DMS153 (cell line): ENCODE measurements at places on chromosomes 3 and 15.

- DNase-seq, result no peak
Observed at GRCh38 chr15:25510146-25510545, 71.3 kb upstream of the UBE3A start.

DNA sequence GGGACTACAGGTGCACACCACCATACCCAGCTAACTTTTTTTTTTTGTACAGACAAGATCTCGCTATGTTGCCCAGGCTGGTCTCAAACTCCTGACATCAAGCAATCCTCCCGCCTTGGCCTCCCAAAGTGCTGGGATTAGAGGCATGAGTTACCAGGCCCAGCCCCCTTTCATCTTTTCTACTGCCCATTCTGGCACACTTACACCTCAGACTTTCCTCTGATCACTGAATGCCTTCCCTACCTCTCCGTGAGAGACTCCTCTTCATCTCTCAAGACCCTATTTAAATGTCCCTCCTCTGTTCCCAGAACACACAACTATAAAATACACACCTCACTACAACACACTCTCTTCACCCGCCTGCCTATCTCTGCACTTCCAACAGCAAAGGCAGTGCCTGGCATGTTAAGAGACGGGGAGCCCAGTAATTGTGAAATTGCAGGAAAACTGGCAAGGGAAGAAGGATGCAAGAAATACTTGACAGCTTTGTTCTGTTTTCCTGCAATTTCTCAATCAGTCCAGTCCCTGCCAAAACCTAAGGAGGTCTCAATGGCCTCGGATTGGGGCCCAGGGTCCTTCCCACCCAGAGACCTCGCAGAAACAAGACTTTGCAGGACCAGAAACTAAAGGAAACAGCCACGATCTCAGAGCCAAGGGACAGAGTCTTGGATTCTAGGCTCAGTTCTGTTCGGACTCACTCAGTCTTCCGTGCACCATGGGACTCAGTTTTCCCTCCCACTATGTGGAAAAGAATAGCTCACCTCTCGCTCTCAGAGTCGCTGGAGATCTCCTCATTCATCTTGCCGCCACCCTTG, 849 bp downstream of the RRP9 start:
- DNase-seq, result no peak

GRCh38 chr3:38168151-38169026, 3.1 kb downstream of the OXSR1 start:
- no peak for DNase-seq

DNA sequence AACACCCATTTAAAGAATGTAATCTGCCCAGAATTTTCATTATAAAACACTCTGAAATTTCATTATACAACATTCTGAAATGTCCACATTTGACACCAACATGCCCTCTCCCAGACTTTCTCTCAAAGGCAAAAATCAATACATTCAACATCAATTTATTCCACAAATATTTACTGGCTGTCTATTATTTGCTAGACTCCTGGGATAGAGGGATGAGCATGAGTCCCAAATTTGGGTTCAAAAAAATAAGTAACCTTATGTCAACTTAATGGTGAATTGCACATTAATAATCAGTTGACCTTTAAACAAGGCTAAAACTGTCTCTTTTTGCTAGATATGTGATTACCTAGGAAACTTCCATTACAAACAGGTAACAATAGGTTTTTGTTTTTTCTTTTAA, 109.0 kb downstream of the SERPINI1 start:
- DNase-seq, result no peak

GRCh38 chr15:84570164-84570735, 30.6 kb upstream of the ZSCAN2 start:
- no peak for DNase-seq

DNA sequence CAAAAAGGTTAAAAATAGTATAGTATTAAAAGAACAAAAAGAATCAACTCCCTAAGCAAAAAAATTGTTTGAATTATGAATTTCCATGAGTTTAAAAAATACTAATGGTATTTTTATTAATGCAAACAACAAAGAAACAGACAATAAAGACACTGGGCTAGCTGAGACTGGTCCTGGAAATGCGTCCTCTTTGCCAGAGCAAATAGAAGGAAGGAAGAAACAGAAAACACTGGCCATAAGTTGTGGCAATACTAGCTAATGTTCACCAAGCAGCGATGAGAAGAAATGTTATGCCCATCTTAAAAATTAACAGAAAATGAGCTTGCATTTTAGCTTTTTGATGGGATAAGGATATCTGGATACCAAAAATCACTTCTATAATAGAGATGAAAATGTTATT, 88.6 kb downstream of the TBL1XR1 start:
- DNase-seq, result no peak

DNA sequence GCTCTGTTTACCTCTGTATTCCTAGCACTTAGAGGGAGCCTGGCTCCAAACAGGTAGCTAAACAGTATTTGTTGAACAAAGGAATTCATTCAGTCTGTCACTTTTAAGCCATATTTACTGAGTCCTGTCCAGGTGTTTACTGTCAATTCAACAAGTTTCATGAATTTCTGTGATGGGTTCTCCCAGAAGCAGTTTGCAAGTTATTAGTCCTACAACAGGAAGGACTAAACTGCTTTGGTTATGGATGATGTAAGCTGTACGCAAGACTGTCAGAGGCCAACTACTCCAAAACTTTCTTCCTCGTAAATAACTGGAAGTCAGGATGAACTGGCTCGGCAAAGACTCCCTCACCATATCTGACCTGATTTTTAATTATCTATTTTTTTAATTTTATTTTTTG, 25.1 kb downstream of the STIMATE start:
- no peak for DNase-seq

DNA sequence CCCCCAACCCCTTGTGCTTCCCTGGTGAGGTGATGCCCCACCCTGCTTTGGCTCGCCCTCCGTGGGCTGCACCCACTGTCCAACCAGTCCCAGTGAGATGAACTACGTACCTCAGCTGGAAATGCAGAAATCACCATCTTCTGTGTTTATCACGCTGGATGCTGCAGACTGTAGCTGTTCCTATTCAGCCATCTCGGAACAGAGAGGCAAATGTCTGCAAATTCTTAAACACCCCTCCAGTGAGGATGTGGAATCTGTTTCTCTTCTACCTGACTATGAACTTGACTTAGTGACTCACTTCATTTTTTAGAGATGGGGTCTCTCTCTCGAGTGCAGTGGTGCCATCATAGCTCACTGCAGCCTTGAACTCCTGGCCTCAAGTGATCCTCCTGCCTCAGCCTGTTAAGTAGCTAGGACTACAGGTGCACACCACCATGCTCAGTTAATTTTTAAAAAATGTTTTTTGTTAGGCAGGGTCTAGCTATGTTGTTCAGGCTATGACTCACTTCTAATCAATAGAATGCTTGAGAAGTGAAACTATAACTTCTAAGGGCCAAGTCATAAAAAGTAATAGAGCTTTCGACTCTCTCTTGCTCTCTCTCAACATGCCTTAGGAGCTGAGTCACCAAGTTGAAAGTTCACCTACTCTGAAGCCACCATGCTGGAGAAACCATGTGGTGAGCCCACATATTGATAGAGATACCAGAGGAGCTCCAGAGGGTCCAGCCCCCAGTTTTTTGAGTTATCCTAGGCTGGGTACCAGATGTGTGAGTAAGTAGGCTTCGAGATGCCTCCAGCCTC, 11.5 kb upstream of the PARP14 start:
- DNase-seq, result no peak

DNA sequence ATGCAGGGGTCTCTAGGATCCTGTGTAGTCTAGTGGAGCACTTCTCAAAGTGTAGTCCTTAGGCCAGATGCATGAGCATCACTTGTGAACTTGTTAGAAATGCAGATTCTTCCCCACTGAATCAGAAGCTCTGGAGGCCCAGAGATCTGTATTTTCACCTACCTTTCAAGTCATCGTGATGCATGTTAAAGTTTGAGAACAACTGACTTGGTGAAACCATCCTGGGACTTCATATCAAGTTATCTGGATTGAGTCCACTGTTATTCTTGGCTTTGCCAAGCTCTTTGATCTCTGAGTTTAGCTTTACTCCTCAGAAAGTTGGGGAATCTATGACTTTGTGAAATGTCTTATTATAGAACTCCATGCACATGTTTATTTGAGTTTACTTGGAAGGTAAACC, 78.5 kb downstream of the ARNT2 start:
- no peak for DNase-seq

- no peak for DNase-seq
Observed at GRCh38 chr3:47161983-47162696, 1.8 kb downstream of the SETD2 start.

DNA sequence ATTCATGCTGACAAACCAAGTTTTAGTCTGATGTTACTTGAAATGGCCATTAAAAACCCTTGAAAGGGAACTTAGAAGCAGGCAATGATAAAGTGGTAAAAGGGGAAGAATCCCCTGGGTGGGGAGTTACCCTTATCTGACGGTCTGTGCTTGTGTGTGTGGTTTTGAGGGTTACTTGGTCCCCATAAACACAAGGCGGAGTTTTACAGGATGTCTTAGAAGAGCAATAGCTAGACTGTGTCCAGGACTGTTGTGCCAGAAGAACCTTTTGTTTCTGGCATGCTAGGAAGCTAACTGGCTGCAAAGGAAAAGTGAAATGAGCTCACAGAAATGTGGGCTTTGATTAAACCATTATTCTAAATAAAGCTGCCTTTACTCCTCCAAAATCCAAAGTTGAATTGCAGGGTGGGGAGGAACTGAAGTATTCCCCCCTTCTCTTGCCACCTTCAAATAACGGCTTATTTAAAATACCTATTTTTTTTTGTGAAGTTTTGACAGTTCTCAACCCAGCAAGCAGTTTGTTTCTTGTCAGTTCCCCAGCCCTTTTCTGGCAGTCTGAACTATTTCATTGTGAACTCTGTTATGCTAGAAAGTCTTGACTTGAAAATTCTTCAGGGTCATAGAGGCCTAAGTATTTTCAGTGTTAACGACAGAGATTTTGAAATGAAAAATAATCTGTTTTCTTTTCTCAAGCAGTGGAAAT, 443.5 kb downstream of the OTOL1 start:
- no peak for DNase-seq

GRCh38 chr3:6640907-6641306, 220.0 kb upstream of the GRM7 start:
- no peak for DNase-seq

DNA sequence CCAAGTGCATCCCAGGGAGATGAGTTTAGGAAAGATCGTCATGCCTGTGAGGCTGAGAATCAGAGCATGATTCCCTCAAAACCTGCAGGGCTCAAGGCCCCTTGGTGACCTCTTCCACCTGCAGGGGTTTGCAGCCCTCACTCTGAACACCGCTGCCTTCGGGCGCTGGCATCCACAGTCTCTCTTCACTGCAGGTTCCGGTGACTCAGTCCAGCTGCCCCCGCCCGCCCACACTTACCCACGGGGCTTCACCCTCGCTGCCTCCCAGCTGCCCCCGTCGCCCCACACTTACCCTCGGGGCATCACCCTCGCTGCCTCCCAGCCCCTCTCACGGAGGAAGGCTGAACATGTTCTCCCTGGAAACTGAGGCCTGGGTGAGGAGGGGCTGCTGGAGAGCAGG, 277.1 kb downstream of the XXYLT1 start:
- no peak for DNase-seq
